HuH-7 (cell line): ENCODE measurements at places on chromosomes 5 and 9.

- no peak for DNase-seq
Measured at GRCh38 chr5:72347801-72348308, 27.7 kb downstream of the PTCD2 start.

GRCh38 chr9:71675105-71675856 lies 93.0 kb downstream of the CEMIP2 start:
- no peak for DNase-seq

- DNase-seq = no peak
Measured at GRCh38 chr5:33306758-33307157, 134.0 kb upstream of the TARS1 start.

DNA sequence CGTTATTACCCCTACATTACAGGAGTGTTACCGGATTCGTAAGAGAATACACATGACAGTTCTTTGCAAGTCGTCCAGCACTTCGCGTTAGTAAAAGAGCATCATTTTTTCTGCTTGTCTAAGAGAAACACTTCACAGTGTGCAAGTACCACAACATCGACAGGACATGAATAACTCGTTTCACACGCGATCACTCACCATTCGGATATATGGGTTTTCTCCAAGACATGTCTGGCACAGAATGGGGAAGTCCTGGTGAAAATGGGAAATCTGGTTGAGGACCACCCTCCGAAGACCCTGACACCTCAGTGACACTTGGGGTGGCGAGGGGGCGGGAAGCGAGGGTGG lies 642 bp downstream of the RBM22 start:
- no peak for DNase-seq

DNA sequence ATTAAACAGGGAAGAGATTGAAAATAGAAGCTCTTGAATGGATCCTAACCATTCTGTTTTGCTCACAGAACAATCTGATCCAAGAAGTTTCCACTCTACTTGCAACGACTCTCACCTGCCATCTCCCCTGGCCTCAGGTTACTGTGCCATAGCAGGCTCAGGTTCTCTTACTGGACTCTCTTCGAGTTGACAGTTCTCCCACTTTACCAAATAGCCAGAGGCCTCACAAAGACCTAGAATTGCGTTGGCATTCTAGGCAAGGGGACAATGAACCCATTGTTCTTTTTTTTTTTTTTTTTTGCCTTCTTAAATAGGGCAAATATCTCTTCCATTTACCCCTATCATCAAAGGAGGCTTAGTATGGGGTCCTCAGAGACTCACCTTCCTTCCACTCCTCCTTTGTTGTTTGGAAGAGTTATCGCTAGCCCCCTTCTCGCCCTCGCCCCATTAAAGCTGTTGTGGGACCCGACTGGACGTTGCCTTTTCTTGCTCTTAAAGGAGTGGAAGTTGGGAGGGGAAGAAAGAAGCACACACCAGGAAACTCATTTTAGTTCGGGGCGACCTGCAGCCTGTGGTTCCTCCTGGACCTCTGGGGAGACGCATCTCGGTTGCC lies 688 bp upstream of the PLPPR1 start:
- no peak for DNase-seq

GRCh38 chr5:77167063-77167462 lies 43.4 kb upstream of the PDE8B start:
- DNase-seq = no peak
